ENCODE measurements at places on chromosomes 7 and 10.

DNA sequence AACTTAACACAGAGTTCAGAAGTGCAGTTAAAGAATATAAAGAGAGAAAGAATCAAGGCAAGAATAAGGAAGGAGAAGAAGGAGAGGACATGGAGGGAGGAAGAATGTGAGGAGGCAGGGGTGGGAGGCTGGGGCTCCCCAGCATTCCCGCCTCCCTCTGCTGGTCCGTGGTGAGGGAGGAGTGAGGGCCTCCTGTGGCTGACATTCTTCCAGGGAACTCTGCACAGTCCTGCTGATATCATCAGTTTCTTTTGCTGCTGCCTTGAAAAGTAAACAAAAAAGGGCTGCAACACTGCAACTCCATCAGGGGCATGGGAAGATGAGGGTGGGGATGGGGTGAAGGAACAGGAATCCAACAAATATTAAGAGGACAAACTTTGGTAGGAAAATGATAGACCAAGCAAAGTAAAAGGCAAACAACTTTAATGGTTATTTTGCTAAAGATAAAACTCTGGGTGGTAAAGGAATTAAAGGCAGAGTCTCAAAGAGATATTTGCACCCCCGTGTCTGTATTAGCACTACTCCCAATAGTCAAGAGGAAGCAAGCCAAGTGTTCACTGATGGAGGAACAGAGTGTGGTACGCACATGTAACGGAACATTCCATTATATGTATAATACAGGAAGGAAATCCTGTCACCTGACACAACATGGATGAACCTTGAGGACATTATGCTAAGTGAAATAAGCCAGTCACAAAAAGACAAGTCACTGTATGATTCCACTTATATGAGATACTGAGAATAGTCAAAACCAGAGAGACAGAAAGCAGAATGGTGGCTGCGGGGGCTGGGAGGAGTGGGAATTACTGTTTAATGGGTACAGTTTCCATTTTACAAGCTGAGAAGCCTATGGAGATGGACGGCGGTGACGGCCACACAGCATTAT lies 8.0 kb upstream of the SPOCK2 start:
- no peak for DNase-seq

DNA sequence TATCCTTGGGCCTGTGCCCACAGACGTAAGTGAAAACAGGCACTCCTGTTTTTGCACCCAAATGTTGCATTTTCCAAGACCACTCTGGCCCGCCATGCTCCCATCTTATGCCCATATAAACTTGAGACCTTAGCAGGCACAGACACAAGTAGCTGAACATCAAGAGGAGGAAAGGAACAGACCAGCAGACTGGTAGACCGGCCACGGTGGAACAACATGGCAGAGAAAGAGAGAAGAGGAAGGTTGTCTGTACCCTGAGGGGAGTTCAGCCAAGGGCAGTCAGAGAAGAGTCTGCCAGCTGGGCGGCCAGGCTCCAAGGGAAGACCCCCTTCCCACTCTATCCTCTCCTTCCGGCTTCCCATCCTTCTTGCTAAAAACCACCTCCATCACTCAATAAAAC lies 85.3 kb downstream of the GPR37 start:
- no peak for DNase-seq

- no peak for DNase-seq
Measured at GRCh38 chr10:15238555-15239335, 70.3 kb upstream of the NMT2 start.

DNA sequence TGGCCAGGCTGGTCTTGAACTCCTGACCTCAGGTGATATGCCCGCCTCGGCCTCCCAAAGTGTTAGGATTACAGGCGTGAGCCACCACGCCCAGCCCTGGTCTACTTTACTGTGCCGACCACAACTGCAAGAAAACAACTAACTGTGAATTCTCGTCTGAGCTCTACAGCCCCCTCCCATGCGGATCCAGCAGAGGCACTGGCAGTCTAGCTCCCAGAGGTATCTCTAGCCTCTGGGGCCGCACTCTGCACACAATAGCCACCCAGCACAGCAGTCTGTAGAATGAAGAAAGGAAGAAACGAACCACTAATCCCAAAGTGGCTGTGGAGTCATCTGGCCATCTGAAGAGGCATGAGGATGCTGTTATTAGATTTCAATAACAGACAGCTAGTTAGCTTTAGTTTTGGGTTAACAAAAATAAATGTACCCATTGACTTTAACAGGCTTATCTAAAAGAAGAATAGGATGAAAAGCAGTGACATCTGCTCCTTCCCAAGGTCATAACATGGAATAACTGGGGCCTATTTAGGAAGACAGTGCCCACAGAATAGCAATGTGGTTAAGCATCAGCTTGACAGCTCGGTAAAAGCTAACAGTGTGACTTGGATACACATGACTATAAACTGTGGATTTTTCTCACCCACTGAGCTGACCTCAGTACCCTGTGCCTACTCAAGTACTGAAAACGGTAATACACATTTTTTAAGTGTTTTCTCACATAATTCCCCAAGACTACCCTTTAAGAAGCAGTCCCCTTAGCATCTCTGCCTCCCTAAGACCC lies 131.9 kb downstream of the TNS3 start:
- DNase-seq: no peak

DNA sequence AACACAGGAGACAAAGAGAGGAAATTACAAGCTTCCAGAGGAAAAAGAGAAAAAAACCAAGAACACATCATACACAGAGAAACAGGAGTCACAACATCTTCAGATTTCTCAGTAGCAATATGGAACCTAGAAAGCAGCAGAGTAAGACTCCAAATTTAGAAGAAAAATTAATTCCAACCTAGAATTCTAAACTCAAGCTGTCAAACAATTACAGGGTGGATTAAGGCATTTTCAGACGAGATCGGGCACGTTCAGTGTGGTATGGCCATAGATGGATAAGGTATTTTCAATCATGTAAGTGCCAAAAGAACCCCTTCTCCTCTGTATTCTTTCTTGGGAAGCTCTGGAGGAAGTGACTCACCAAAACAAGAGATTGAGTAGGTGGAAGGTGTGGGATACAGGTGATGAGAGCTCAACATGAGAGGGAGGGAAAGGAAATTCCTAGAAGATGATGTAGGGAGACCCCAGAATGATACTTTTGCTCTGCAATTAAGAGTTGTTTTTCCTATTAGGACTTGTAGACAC lies 51.6 kb downstream of the FAM204A start:
- no peak for DNase-seq

- DNase-seq: no peak
Measured at GRCh38 chr10:8312781-8313180, 258.3 kb downstream of the GATA3 start.

DNA sequence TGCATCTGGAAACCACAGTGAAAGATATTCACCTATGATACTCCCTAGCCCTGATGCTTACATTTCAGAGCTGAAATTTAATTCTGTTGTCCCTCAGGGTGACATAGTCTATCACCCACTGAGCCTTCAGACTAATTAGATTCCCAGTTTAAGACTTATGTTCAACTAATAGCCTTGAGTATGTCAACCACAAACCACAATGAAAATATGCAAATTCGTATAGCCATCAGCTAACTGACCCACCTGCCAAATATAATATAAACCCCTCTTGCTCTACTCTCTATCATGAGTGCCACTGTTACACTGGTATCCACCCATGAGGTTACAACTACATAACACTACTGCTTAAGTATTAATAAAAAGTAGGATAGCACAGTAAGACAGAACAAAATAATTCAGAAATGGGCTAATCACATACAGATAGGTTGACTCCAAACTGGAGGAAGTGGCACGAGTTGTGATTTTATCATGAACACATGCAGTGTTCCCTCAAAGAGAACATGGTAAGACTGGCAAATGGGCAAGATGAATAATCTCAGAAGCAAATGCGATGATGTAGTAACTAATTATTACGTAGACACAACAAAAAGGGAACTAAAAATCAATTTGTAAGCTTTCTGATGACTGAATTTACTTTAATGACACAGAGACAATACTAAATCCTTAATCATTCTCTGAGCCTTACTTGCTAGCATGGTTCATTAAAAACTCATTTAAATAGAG lies 290.6 kb downstream of the PARD3 start:
- no peak for DNase-seq

DNA sequence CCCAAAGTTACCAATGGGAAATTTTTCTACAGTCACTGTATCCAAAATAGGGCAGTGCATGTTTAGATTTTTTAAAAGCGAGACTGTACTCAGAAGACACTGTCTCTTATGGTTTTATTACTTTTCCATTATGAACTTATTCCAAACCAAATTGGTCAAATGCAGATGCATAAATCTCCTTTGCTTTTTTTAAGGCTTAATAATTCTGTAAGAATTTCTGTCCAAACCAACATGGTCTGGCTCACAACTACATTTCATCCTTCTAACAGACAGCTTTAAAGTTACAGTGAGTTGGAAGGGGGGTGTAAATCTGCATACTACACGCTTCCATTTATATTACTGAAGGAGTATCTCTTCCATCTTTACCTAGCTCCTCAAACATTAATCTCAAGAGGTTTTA lies 199.2 kb downstream of the SLC25A13 start:
- DNase-seq: no peak

- no peak for DNase-seq
Measured at GRCh38 chr10:60957667-60958221, 13.8 kb upstream of the RHOBTB1 start.

DNA sequence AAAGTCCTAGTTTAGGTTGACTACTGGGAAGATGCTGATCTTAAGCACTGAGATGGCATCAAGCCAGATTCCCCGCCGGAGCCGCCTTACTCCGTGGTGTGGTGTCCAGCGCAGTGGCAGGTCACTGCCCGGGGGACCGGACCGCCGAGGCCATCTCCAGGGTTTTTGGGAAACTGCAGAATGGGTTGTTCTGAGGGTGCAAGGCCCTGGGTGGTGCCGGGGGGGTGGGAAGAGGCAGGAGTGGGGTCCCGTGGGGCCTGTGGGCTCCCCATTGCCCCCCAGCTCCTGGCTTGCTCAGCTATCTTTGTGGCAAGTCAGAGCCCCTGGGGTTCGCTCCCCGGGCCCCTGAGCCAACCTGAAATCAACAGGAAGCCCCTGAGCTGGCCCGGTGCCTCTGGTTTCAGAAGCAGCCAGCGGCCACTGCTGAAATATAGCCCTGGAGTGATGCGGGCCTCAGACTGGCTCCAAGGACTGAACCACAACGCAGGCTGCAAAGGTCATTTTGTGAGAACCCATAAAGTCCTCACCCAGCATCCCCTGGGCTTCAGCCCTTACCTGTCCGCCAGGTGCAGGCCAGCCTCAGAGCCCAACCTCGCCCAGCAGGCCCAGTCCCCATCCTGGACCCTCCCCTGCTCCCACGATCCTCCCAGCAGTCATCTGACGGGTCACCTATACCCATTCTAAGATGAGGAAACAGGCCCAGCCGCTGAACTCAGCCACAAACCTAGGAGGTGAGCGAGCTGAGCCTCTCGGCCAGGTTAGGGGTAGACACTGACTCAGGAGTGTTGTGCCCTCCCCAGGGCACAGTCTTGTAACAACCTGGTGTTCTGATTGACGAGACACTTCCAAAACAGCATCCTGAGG lies 102.7 kb downstream of the PDGFA start:
- no peak for DNase-seq

GRCh38 chr10:77590344-77591237 lies 47.0 kb downstream of the KCNMA1 start:
- DNase-seq: no peak

GRCh38 chr7:77331938-77332695 lies 84.0 kb downstream of the GSAP start:
- no peak for DNase-seq

DNA sequence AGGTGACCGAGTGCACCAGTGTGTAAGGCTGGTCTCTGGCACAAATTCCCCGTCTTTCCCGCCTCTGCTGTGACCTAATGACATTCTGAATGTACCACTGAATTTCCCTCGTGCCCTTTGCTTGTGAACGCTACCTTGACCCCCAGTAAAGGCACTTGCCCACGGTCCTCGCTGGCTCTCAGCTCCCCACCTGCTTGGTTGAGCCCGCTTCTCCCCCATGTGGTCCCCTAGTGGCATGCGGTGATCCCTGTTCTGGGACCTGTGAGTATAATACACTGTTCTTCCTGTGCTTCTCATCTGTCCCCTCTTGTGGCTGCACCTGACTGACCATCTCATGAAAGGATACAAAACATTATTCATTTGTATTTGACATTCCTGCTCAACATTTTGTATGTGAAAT lies 495.7 kb downstream of the INHBA start:
- no peak for DNase-seq

GRCh38 chr7:12557282-12557681 lies 13.2 kb upstream of the SCIN start:
- DNase-seq: no peak

DNA sequence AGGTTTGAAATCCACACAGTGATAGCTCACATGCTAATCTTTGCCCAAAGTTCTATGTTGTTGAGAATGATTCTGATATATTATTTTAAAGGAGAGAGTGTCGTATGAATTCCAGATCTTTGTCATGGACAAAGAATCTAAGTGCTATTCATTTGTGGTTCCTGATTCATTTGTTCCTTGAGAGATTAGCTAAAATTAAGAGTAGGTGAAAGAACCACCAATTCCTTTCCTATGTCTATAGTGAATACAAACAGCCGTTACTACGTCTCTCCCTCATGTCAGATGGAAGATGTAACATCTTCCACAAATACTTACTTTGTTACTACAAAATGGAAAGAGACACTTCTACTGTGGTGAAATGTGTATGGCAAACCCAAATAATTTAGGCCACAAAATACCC lies 3.3 kb upstream of the PLXDC2 start:
- no peak for DNase-seq

DNA sequence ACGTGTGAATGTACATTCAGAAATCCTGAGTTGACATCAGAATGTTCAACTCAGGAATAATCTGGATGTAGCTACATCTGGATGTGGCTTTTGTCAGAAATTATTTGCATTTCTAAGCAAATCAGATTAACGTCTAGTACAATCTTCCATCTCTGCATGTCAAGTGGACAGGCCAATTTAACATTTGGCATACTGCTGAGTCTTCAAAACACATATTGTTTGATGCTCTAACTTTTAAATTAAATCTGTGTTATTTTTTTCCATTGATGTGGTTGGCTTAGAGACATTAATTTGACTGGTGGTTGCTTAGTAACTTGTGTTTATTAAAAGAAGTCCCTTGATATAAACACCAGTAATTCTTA lies 3.4 kb downstream of the STAMBPL1 start:
- no peak for DNase-seq

DNA sequence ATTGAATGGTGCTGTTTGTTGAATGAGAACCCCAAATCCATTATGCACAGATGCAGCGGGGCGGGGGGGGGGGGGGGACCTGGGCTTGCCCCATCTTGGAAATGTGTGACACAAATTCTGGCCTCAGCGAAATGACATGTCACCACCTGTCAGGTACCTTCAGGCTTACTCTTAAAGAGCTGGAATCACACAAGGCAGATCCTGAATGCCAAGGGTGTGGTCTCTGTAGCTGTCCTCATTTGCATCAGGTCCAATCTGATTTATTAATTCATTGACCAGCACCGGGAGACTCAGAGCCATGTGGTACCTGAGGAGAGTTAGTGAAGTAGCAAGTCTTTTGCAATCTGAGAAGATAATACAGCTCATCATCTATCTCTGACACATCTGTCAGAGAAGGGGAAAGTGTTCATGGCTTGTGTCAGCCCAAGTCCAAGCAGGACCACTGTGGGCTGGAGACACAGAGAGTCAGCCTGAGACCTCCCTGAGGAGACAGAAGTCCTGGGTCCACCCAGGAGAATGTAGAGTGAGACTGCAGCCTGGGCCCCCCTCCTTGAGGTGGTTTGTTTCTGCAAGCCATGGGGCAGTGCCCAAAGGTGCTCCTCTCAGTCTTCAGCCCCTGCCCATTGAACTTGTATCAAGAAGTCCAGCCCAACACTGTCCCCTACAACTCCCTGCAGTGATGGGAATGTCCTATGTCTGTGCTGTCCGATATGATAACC lies 46.7 kb downstream of the ADCYAP1R1 start:
- no peak for DNase-seq

GRCh38 chr7:114783508-114783907 lies 138.4 kb upstream of the MDFIC start:
- no peak for DNase-seq

GRCh38 chr7:138932870-138933269 lies 48.3 kb downstream of the KIAA1549 start:
- DNase-seq: no peak
